ENCODE measurements at places on chromosomes 6 and 20.
A peak's percentile ranks its signal among the peaks of the same experiment; 100 is the strongest.

- DNase-seq = no peak
Observed at GRCh38 chr6:47321577-47321976, 11.9 kb upstream of the TNFRSF21 start.

DNA sequence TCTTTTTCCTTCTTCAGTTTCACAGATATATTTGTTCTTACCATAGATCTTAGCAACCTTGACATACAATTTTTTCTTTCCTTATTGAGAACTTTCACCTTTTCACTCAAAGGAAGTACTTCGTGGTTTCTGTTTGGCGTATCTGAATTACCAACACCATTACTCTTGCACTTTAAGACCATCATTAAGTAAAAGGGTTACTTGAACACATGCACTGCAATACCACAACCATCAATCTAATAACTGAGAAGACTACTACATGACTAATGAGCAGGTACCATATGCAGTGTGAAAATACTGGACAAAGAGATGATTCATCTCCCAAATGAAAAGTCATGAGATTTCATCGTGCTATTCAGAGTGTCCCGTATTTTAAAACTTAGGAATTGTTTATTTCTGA, 21.7 kb upstream of the SENP6 start:
- DNase-seq = no peak

GRCh38 chr20:63756648-63756991, 17.0 kb downstream of the SLC2A4RG start:
- DNase-seq = no peak

DNA sequence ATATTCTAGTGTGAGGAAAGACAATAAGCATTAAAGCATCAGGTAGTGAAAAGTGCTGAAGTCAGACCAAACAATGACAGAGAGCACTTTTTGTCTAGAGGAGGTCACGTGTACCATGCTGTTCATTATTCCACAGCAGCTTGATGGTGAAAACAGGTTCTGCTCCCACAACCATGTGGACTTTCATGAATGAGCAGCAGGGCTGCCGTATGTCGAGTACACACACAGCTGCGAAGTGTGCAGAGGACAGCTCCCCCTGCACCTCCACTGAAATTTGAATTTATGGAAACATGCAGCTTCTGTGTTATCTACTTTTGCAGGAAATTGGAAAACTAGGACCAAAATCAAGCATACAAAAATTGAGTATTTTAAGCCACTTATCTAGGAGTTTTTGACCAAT, 85.3 kb downstream of the MAP7 start:
- DNase-seq = no peak

- DNase-seq = no peak
Observed at GRCh38 chr6:31173406-31173805, 2.9 kb upstream of the POU5F1 start.

GRCh38 chr6:166318649-166319600, 10.7 kb upstream of the PRR18 start:
- DNase-seq = peak; percentile 63

DNA sequence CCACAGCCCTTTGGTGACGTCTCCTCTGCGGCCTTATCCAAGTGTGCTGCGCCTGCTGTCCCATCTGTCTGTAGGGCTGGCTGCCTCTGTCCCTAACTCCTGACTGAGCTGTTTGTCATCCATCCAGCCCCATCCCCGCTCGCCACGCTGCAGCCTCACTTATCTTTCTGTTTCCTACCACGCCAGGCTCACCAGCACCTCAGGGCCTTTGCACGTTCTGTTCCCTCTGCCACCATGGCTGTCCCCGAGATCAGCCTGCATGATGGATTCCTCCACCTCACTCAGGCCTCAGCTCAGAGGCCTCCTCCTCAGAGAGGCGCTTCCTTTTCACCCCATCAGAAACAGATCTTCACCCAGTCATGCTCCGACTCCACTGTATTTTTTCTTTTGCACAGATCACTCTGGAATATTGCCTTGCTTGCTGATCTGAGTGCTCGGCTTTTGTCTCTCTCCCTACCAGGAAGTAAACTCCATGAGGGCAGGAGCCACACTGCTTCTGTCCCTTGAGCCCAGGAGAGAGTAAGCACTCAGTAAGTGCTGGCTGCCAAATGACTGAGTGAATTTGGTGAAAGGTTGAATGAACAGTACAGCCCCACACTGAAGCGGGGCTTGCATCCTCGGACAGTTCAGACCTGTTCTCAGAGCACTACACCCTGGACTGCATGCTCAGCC, 34.5 kb downstream of the BPIFB1 start:
- no peak for DNase-seq

DNA sequence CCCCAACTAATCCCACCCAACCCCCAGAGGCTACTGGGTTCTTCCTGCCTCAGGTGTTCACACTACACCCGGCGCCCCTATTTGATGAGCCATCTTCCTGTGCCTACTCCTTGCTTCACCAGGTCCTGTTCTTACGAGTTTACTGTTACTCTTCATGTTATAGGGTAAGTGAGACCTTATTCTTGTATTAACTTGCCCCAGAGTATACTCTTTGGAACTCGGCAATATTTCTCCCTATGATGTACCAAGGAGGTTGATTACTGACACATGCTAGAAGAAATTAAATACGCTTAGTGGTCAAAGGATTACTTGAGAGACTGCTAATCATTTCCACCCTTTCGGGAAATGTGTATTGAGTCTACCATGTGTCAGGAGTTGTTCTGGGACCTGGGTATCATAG, 8.9 kb downstream of the RING1 start:
- no peak for DNase-seq

DNA sequence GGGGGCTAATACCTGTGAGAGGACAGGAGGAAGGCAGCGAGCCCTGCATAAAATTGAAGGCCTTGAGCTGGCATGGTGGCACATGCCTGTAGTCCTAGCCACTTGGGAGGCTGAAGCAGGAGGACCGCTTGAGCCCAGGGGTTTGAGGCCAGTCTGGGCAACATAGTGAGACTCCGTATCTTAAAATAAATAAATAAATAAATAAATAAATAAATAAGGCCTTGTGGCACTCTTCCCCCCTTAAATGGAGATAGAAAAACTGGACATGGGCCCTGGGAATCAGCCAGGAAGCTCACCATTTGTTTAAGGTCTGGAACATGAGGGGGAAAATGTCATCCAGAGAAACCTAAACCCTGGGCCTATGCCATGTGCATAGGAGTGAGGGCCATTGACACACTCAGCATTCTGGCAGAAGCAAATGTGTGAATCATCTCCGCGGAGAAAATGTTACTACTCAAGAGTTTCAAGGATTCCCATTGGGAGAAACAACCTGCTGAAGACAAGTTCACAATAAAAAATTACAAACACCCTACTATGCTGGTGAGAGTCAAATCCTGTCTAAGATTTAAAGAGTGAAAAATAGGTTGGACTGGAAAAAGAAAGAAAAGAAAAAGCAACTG, 51.9 kb upstream of the UBR2 start:
- DNase-seq = no peak

- DNase-seq = peak; percentile 66
Observed at GRCh38 chr20:53609491-53610445, 16.1 kb upstream of the ZNF217 start.

DNA sequence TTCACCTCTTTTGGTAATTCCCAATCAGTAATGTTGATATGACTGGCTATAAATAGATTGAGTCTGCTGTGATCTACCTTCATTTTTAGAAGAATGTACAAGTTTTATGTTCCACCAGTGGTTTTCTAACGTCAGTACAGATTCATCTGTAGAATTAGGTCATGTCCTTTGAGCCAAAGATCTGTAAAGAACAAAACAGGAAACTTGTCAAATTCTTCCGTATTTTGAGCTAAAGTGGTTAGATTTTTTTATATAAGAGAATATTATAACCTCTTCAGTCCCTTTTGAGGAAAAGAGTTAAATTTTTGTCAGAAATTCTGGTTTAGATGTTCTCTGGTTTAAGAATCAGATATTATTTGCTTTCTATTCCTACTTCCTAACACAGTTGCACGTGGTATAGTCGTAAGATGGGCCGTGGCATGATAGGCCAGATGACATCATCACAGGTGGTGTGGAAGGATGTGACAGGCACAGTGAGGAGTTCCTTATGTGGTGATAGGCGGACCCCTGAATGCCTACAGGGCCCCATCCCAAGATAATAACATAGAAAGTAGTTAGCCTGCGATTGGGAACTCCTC, 62.3 kb downstream of the SNX9 start:
- DNase-seq = no peak

GRCh38 chr6:71367756-71368155, 79.1 kb downstream of the OGFRL1 start:
- no peak for DNase-seq

GRCh38 chr6:28794175-28795002, 129.4 kb downstream of the TRIM27 start:
- DNase-seq = peak; percentile 32

DNA sequence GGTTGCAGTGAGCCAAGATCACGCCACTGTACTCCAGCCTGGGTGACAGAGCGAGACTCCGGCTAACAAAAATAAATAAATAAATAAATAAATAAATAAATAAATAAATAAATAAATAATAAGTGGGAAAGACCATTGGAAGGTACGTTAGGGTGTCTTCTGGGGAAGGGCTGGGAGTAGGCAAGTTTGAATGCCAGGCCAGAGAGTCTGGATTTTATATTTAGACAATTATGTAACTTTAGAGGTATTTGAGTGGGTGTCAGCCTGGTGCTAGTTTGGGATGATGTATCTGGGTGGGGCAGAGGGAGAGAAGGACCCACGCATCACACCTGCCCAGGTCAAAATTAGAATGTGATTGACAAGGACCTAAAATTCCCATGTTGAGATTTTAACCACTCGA, 108.5 kb upstream of the PRND start:
- peak; percentile 56 for DNase-seq

GRCh38 chr20:36307412-36308325, 1.5 kb downstream of the DLGAP4 start:
- no peak for DNase-seq

- no peak for DNase-seq
Observed at GRCh38 chr6:135261872-135262725, 81.0 kb downstream of the MYB start.

GRCh38 chr6:33390173-33390572, 1.4 kb upstream of the KIFC1 start:
- no peak for DNase-seq

DNA sequence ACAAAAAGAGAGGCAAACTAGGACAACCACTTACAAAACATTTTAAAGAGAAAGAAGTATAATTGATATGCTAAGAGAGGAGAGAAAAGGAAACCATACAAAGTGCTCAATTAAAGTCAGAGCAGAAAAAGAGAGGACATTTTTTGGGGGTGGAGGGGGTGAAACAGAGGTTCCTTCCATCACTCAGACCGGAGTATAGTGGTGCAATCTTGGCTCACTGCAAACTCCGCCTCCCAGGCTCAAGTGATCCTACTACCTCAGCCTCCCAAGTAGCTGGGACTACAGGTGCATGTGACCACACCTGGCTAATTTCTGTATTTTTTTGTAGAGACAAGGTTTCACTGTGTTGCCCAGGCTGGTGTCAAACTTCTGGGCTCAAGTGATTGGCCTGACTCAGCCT, 9.4 kb downstream of the WASF1 start:
- DNase-seq = no peak

DNA sequence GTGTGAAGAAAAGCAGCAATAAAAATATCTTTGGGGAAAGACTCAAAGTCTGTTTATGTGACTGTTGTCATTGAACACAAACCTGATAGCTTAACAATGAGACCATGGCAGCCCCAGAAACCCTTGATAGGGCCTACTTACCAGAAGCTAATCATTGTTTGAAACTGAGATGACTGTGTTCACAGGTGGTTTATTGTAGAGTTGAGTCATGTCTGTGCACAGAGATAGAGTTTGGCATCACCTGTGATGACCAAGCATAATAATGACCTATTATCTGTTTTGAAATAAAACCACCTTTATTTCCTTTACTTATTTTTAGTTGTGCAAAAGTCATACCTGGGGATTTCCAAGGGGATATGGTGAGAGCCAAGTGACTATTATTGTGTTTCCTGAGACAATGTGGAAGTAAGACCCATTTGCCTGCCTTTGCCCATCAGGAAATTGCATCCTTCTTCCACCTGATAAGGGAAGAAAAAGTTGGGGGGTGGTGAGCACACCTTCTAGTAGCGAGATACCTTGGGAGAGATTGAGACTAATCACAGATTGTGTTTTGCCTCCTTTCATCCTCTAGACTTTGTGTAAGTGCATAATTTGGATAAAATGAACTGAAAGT, 456.9 kb upstream of the JAG1 start:
- DNase-seq = no peak

DNA sequence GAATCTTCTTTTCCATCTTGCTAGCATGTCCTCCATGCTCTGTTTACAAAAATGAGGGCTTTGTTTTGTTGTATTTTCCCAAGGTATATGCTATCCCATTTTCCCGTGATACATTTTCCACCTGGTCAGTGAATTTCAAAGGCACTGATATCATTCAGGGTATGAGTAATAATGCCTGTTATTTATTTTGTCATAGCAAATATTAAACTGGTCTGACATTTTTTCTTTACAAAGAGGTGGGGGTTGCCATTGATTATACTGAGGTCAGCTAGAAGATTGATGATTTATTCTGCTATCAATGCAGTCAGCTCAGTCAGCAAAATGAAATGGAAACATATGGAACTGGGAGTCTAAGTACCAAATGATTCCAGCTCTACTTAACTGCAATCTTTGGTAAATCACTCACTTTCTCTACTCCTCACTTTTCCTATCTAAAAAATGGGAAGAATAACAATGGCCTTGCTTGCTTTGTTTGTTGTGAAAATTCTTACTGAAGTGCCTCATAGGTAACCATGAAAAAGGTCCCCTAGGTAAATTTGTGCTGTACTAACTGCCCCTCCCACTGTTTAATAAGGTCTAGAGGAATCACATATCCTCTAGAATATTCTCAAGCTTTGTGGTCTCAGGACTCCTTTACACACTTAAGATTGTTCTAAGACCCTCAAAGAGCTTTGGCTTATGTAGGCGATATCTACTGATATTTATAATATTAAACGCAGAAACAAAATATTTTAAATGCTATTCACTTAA, 64.0 kb downstream of the ARHGAP18 start:
- no peak for DNase-seq

GRCh38 chr20:8805737-8806442, 263.0 kb upstream of the PLCB4 start:
- DNase-seq = no peak

GRCh38 chr20:38199501-38200390, 34.7 kb upstream of the TGM2 start:
- no peak for DNase-seq

DNA sequence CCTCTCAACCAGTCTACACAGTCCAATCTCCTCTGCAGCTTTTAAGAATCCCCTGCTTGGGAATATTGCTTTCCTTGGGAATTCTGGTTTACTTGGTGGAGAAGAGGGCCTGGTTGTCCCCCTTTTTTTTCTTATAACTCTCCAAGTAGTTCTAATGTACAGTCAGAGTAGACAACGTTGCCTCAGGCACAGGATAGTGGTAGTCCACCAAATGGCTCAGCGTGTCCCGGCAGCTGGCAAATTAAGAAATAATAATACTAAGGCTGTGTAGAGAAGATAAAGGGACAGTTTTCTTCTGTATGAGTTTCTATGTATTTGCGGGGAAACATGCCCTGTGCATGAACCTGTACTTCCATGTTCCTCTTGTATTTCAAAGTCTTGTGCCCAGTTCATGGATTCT, 145.7 kb upstream of the RREB1 start:
- no peak for DNase-seq

- no peak for DNase-seq
Observed at GRCh38 chr6:87949194-87949593, 98.4 kb upstream of the SPACA1 start.
